ENCODE measurements at places on chromosomes 4 and X.

DNA sequence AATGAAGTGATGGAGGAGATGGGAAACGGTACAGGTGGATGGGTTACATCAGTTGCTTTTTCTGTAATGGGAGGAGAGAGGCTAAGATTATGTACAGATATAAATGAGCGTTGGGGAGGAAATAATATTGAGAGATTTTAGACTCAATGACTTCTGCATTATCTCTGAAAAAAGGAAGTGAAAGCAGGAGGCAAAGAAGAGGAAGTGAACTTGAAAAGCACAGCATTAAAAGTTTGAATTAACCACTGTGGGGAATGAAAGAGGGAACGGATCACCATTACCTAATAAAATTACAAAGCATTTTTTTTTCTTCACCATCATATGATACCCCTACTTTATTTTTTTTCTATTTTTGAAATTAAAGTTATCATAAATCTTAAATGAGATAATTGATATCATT, 1025.5 kb downstream of the RPA4 start:
- no peak for DNase-seq

DNA sequence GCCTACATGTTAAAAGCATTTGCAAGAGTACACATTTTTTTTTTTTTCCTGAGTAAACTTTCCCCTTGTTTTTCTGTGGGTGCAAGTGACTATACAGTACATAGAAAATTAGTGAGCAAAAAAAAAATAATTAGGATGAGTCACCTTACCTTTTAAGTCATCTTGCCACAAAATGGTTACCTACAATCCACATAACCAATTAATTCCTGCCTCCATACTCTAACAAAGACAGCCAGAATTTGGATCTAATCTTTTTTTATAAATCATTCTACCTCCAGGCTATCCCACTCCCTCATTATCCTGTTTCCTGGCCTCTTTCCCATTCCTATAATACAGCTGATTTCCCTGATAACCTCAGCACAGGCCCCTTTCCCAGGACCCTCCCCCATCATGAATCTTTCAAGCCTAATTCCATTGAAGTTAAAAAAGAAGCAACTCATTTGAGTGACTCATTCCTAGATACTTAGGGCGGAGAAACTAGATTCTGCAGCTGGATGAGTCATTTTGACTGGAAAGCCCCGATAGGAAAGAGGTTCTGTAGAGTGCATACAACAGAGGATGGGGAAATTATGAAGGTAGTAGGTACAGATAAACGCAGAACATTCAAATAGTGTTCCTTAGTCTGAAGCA, 128.2 kb downstream of the C4orf51 start:
- DNase-seq: peak; percentile 55

GRCh38 chr4:140579278-140579677, 10.5 kb upstream of the UCP1 start:
- DNase-seq: no peak

GRCh38 chr4:1760521-1761071, 32.5 kb upstream of the FGFR3 start:
- DNase-seq: no peak

- peak; percentile 1 for DNase-seq
Observed at GRCh38 chrX:40406330-40406859, 174.4 kb upstream of the ATP6AP2 start.

DNA sequence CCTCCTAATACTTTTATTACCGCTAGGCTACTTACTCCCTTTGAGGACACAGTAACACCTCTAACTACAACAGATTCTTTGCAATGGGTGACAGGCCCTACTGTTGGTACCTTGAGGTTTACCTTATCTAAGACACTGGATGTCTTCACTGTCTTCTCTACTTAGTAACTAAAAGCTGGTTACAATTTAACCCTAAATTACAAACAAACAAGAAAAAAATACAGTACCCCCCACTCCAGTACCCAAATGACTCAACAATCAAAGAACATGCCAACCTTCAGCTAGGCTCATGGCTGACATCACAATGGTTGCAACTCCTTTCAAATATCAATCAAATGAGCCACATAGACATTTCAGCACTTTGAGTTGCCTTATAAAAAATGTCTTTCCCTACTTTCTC, 198.0 kb downstream of the GUCY2F start:
- DNase-seq: no peak

- no peak for DNase-seq
Observed at GRCh38 chrX:39157796-39158195, 356.5 kb downstream of the MID1IP1 start.

- DNase-seq: no peak
Observed at GRCh38 chr4:71607780-71608677, 175.8 kb downstream of the GC start.

DNA sequence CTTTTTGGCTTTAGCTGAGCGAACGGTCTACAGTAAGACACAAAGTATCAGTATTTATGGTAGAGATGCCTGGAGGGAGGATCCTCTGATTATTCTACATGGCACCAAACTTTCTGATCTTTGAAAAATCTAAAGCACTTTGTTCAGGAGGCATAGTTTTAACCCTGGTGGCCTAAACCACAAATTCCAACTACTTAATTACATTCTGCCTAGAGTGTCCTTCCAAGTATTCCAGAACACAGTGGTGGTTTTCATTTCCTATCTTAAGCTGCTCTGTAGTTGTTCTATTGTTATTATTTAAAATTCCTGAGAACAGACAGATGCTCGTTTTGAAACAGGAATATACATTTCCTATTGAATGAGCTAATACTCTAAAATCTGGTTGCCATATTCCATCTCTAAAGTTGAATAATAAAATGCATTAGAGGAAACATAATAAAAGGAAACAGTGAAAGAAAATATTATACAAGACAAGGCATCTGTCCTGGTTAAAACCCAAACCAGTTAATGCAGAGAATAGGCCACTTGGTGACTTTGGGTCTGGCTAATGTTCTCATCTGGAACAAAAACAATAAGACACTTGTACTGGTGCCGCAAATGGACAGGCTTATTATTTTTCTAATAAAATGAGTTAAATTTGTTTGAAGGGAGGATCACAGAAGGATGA, 657.4 kb downstream of the SPRY1 start:
- no peak for DNase-seq

DNA sequence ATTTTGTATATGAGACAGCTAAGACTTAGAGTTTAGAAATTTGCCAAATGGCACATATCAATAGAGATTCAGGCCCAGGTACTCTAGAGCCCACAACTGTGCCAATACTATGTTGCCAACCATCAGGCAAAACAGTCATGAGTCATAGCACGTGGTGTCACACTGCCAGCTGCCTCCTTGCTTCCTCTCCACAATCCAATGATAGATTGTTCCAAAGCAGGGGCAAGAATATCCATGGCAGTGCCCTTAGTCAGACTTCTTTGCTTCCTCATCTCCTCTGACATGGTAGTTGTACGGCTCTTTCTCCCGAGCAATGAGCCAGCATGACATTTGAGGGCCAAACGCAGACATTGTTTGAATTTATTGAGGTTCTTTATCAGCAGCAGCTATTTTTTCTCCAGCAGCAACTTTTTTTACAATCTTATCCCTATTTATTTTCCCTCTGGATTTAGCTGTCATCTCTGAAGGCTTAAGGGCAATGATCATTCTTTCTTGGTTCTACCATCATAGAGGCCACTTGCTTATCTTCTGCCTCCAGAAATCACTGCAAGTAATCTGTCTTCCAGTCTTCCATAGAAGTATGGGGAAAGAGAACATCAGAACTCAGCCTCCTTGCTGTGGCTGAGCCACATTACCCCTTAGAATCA, 169.7 kb downstream of the COL4A6 start:
- DNase-seq: no peak

DNA sequence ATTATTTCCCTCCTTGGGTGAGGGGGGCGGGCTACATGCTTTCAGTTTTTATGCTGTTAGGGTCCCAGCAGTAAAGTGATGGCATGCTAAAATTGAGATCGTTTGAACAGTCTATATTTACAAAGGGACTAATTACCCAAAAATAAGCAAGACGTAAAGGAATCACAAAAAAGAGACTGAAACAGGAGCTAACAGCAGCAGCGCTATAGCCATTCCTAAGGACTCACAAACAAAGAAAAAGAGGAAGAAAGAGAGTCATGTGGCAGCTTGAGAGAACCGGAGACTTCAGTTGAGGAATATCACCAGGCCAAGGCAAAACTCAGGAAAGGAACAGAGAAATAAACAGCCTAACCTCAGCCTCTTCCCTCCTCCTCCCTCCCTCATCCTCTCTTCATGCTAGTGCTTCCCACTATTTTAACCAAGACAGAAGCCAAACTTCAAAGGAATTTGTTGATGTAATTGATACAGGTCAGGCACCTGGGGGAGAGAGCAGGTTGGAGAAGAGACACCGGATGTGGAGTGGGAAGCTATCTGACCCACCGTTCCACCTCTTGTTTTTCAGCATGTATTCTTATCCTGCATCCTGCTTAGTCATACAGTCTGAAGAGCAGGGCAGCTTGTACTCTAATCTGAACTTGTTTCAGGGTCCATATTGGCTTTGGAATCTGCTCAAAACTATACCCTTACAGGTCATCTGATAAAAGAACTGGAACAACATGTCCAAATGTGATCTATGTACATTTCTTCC, 383.7 kb downstream of the NAF1 start:
- no peak for DNase-seq

- DNase-seq: no peak
Observed at GRCh38 chrX:108309144-108309543, 129.1 kb downstream of the COL4A6 start.

GRCh38 chrX:40755291-40756249, 20.2 kb upstream of the MED14 start:
- no peak for DNase-seq

- DNase-seq: no peak
Observed at GRCh38 chr4:53591372-53591892, at the start of gene LNX1. Gene LNX1, minus strand, starts transcription at chr4:53591486. Its CDS starts 17,484 bp downstream, at chr4:53574002.

GRCh38 chrX:302975-303374, 15.6 kb downstream of the GTPBP6 start:
- no peak for DNase-seq

DNA sequence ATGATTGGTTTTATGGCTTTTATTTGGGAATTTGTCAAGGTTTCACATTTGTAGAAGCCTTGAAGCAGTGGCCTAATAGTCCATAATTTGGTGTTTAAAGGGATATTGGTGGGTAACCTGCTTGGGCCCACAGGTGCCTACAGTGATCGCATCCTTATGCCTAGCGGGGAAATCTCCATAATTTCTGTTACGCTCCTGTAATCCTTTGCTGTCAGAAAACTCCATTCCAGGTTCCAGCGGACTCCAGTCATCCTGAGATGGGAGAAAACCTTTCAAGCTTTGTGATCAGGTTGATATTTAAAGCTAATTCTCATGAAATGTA, 257.0 kb upstream of the JADE1 start:
- DNase-seq: no peak

- no peak for DNase-seq
Observed at GRCh38 chr4:145446184-145446583, 35.5 kb upstream of the SMAD1 start.

DNA sequence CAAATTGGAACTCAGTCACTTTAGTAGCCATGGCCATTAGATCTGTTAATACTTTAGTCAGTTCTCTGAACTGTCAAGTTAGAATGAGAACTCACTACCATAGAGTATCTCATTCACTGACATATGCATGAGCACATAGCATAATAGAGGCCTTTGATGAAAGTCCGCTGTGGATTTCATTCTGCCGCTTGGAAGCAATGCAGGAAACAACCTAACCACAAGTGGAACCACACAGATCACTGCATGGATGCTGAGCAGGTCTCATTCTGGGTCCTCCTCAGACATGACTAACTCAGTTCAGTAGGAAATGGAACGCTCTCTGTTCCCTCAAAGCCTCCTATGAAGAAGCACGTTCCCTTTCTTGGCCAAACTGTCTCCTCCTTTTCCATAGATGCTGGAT, 1624.8 kb upstream of the TENM3 start:
- DNase-seq: no peak

DNA sequence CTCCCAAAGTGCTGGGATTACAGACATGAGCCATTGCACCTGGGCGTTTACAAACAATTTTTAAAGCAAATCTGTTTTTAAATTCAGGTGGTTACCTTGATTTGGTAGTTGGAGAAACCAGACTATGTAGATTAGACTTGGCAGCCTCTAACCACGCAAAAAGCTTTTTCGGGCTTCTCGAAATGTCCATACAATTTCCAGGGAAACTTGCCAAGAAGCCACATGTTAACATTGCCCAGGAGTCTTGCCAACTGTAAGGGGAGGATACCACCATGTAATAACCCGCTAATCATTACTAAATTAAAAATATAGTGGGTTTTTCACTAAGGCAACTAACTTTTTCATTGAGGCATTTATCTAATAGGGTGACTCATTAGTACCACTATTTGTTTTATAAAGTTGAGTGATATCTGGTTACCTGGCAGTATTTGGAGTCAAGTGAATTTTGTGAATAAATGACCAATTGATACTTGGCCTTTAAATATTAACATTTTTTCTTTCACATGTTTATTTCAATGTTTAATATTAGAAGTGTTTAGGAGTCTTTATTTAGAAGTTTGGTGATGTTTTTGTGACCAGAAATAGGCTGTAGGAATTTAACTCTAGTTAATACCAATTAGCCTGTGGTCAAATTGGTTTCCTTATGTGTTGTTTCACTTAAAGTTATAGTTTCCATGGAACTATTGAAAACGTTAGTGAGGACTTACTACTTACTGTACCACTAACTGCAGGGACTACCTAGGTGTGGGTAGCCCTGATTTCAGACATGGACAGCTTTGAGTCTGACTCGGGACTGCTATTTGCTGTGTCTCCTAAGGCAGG, 61.3 kb downstream of the CLDN34 start:
- no peak for DNase-seq

DNA sequence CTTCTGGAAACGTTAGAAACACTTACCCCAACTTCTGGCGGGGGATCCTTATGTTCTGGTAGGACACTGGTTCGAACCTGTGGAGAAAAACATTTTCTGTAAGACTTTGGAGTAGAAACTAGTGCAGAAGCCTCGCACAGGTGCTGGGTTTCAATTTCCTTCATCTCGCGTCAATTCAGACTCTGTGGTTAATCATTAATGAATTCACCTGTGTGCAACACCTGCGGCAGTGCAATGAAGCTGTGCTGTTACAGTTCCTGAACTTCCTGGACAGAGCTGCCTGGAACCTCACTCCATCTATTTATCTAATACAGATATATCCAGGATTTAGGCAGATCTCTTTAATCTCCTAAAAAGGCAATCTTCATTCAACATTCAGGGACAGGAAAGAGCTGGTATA, 531.4 kb downstream of the INPP4B start:
- no peak for DNase-seq
